ENCODE measurements at places on chromosomes 13 and 19.

DNA sequence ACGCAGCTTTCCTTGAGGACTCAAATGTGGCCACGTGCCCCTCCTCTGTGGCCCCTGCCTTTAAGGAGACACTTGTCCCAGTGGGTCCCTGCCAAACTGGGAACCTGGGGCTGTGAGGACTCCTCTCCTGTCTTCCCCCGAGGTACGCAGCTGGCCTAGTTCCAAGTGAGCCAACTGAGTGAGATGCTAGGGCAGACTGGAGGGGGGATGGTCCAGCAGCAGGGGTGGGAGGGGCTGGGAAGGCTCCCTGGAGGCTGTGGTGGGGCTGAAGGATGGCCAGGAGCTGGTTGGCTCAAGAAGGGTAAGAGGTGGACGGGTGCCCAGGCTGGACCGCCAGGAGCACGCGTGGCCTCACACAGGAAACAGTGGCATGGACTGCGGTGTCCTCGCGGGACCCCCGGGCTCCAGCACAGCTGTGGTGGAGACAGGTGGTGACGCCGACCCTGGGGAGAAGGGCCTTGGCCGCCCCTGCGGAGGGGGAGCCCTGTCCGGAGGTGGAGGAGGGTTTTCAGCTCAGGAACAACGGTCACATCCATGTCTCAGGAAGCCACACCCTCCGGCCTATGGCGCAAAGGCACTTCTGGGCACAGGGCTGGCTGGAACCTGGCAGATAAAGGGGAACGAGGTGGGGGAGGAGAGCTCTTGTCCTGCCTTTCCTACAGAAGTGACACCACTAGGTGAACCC is 45.8 kb downstream of the MLLT1 start:
- no peak for DNase-seq

DNA sequence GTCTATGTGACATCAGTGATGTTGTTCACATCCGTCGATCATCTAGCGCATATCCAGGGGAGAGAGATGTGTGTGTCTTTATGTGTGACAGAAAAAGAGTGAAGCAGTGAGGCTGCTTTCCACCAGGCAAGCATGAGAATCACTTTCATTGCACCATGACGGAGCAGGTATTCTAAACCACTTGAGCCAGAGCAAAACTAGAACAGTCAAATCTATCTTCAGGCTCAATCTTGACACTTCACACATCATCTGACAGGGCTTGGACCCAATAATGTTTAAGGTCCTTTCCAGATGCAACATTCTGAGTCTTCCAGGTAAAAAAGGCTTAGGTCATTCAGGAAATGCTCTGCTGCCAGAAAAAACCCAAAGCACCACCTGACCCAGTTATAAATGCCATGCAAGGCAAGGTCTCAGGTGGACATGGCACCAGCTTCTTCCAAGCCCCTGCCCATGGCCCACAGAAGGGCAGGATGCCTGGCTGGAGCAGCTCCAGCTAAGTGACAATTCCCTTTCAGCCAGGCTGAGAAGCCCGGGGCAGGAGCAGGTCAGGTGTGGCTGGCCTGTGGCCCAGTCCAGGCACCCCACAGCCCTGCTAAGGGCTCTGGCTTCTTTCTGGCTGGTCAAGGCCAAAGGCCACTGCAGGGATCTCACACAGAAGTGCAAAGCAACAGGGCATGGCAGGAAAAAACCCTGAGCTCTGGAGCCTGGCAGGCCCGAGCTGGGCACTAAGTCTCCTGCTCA is 5.0 kb downstream of the ELAVL1 start:
- DNase-seq: no peak

GRCh38 chr13:76300688-76301087 is 585.5 kb downstream of the KCTD12 start:
- DNase-seq: no peak

DNA sequence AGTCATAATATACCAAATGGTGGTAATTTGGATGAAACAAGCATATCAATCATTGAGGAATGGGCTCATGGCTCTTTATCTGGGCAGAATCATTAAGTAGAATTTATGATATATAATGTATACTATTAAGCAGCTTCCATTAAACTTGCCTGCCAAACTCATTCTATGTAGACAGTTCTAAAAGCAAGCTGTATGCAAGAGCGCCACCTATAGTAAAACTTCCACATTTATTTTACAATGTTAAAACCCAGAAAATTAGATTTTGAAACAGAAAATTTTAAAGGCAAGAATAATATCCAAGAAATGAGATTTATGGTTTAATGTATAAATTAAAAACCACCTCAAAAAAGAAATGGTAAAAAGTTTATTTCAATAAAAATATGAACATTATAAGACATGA is 161.5 kb downstream of the MZT1 start:
- peak; percentile 26 for DNase-seq

GRCh38 chr13:42007844-42008243 is 40.6 kb upstream of the DGKH start:
- peak; percentile 15 for DNase-seq

GRCh38 chr19:3656073-3656746 is 29.6 kb upstream of the CACTIN start:
- no peak for DNase-seq
